ENCODE measurements at places on chromosomes 7 and 10.

DNA sequence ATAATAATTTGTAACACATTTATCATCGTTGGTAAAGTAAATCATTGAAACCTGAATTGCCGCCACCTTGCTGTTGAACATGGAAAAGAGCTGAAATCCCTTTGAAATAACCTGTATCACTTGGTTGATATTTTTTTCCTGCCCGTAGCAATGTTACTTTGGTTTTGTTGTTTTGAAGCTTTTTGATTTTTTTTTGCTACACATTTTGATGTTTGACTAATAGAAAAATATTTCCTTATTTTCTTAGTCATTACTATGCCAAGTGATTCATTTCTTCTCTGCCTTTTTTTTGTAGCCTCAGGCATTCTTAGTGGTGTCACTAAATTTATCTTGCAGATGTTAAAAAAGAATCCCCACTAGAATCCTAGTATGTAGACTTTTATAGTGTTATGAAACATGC, 235.1 kb upstream of the MEOX2 start:
- no peak for DNase-seq

DNA sequence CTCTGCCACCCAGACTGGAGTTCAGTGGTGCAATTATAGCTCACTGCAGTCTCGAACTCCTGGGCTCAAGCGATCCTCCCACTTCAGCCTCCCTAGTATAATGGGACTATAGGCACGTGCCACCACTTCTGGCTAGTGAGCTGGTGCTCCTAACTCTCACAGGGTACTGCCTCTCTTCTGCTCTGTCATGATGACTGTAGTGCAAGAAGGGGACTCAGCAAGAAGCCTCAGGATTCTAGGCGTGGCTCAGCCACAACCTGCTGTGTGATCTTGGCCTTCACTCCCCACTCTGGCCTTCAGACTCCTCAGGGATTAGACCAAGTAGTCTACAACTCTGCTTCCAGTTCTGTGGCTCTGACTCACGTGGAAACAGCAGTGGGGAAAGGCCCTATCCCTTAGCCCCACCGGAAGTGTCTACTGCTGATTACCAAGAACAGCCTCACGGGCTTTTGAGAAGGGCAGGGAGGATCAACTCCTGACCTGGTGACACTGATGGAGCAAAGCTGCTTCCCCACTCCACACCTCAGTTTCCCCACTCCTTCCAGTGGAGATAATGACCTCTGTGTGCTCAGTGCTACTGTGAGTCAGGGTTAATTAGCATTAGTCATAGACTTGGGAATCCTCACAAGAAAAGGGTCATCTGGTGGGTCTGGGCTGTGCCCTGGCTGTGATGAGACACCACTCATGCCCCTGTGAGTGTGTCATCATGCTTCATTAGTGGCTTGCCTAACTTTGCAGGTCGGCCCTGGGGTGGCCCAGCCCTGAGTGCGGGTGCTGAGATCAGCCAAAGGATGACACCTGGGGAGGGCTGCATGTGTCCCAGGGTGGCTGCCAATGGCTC, 41.1 kb downstream of the ZC3HC1 start:
- peak; percentile 2 for DNase-seq

GRCh38 chr7:9026121-9026520, 592.7 kb downstream of the NXPH1 start:
- DNase-seq, result no peak

DNA sequence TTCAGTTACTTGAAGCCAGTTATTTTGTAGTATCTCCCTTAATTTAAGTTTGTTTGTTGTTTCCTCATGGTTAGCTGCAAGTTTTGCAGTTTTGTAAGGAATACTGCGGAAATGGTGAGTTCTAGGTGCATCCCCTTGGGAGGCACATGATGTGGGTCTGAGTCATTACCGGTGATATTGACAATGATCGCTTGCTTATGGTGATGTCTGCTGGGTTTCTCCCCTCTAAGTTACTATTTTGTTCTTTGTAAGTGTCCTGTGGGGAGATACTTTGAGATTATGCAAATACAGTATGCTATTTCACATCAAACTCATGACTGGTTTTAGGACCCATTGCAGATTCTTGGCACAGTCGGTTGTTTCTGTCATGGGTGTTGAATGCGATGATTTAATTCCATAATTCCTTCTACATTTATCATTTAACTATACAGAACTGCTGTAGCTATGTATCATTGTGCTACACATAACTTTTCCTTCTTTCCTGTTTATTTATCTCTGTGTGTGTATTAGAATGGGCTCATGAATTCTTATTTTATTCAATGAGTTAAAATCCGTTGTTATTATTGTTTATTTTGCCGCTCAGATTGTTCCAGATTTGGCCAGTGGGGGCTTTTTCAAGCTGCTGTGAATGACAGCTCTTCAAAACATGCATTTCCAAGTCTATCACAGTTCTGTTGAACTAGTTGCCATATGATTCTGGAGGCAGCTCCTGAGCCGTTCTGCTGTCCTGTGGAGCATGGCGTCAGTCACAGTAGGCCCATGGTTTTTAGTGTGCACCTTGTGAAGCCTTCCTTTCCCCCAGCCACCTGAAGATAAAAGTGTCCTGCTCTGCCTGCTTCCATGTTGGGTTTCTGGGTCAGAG, 18.4 kb downstream of the TSPAN14 start:
- no peak for DNase-seq

DNA sequence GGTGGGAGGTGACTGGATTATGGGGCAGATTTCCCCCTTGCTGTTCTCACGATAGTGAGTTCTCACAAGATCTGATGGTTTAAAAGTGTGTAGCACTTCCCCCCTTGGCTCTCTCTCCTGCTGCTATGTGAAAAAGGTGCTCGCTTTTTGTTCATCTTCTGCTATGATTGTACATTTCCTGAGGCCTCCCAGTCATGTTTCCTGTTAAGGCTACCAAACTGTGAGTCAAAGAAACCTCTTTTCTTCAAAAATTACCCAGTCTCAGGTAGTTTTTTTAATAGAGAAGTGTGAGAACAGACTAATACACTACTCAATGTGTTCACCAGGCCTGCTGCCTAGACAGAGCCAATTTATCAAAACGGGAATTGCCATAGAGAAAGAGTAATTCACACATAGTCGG, 49.7 kb downstream of the SDHAF3 start:
- DNase-seq, result no peak
